Thoracic aorta endothelial cell (primary cell): ENCODE measurements at places on chromosomes 13 and 19. TPM values are rescaled to one million over a fixed set of nuclear protein-coding genes. Genes with fewer than 3 reads are reported as not detected.

FOXO1 gene
- 66.1 and 71.7 TPM in 2 replicates for total RNA-seq

LRRC4B gene
- under 0.01 and 0.07 TPM in 2 replicates for total RNA-seq

ZNF71 gene
- total RNA-seq = 7.8 and 8.9 TPM in 2 replicates

USP12 gene
- 61.3 and 64.8 TPM in 2 replicates for total RNA-seq

ZNF793 gene
- 0.53 and 0.72 TPM in 2 replicates for total RNA-seq

ALKBH7 gene
- total RNA-seq = 25.6 and 27.5 TPM in 2 replicates

SUGP2 gene
- total RNA-seq = 35.2 and 39.9 TPM in 2 replicates

ZNF471 gene
- 2.1 and 2.7 TPM in 2 replicates for total RNA-seq

SLC5A5 gene
- total RNA-seq = not detected in 2 replicates

ZMYM2 gene
- total RNA-seq = 77.4 and 79.9 TPM in 2 replicates

LRRC63 gene
- total RNA-seq = not detected in 2 replicates

GSX1 gene
- not detected in 2 replicates for total RNA-seq

TEKTIP1 gene
- total RNA-seq = not detected in 2 replicates

C19orf73 gene
- 0.80 and 0.93 TPM in 2 replicates for total RNA-seq

PTPRS gene
- 20.1 and 21.9 TPM in 2 replicates for total RNA-seq

CD79A gene
- 0.13 TPM in 1 of 2 replicates, not detected in the other for total RNA-seq

PTH2 gene
- total RNA-seq = not detected in 2 replicates

KASH5 gene
- total RNA-seq = not detected in 2 replicates

BCKDHA gene
- 28.2 and 36.3 TPM in 2 replicates for total RNA-seq

ZNF90 gene
- total RNA-seq = 1.4 and 2.0 TPM in 2 replicates

HIF3A gene
- total RNA-seq = 2.1 and 9.0 TPM in 2 replicates

FCAR gene
- not detected in 2 replicates for total RNA-seq

ZNF829 gene
- total RNA-seq = 2.0 and 2.5 TPM in 2 replicates
